ENCODE measurements at places on chromosomes 2 and 18. TPM values are rescaled to one million over a fixed set of nuclear protein-coding genes. Genes with fewer than 3 reads are reported as not detected.

SLC4A3 gene
- not detected for total RNA-seq

RAB6C gene
- total RNA-seq: not detected

SIX3 gene
- total RNA-seq: 0.14 TPM

APCDD1 gene
- not detected for total RNA-seq

PAX3 gene
- total RNA-seq: not detected

Data from T-helper 2 cell treated with Interferon-gamma antibody and Interleukin-4, amounts not matched to agents 100 ng/mL and 5 ng/mL, for 36 hours (primary cell).